Cardiac muscle cell (in vitro differentiated cells and primary cell): ENCODE measurements at places on chromosomes 3 and 15.

DNA sequence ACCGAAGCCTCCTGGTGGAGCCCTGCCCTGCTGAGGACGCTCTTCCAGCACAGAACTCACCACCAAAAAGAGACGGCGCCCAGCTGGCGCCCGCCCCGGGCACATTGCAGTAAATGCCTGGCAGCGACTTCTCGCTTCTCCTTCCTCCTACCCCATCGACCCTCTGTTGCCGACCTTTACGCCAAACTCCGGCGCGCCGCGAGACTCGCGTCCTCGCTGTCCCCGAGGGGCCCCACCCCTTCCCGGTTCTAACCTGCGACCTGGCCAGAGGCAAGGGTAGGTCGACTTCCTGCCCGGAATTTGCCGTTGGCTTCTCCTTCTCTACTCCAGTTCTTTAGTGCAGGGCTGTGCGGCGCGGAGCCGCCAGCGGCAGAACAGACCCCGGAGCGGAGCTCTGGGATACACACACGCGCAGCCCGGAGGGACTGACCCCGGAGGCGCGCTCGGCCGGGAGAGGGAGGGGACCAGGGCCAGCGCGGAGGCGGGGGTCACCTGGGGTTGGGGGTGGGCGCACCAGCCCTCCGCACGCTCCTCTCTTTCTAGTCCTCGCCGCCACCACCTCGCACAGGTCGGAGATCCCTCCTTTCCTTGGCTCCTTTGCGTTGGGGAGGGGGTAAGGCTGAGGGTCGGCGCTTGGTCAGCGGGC lies 226.6 kb upstream of the AZI2 start:
- DNase-seq = peak; percentile 68

DNA sequence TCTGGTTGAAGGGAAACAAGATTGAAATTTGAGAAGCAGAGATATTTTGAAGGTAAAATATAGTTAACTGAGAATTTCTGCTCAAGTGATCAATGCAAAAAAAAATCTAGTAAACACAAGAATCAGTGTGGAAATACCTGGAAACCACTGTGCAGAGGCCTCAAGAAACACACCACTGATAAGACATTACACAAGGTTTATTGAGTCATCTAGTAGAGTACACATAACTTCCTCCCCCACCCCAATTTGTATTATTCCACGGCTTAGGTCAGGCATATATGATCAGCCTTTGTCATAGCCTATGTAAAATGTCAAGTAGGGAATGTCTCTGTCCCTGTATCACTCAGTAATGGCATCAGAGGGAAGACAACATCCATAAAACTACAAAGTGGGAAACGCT lies 447.8 kb upstream of the BCHE start:
- no peak for DNase-seq

- peak; percentile 82 for DNase-seq
These were observed 118.9 kb downstream of the DPH6 start for GRCh38 chr15:35427091-35427490.

DNA sequence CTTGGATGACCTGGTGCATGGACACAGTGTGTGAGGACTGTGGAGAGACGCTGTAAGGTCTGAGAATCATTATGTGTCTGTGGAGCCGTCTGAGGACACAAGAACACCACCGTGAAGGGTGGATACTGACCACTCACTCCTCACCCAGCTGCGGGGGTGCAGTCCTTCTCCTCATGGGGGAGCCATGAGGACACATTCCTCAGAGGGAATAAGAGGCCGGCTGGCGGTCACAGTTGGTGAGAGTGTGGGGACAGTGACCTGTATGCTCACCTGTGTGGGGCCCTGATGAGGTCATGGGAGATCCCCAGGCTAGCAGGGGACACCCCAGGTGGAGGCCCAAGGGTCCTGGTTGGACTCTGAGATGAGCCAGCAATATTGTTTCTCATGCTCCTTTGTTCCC lies 2.5 kb upstream of the TRPM1 start:
- no peak for DNase-seq

- DNase-seq = peak; percentile 76
These were observed 37.6 kb upstream of the SLC22A13 start for GRCh38 chr3:38227989-38228388.

- DNase-seq = no peak
These were observed 11.8 kb downstream of the NPTN start for GRCh38 chr15:73621286-73621826.

DNA sequence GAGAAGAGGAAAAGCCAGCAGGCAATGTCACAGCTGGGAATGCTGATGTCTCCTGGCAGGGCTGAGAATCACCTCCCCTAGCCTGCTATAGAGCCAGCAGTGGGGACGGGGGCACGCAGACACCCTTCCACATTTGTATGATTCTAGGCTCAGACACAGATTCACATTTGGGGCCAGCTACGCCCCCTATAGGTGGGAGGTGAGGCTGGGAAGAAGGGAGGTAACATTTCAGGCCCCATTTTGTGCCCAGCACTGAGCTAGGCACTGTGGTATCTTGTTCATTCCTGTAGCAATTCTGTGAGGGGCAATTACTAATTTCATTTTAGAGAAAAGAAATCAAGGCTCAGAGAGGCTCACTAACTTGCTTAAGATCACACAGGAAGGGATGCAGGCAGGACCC lies 15.9 kb upstream of the ACAD9 start:
- DNase-seq = no peak

DNA sequence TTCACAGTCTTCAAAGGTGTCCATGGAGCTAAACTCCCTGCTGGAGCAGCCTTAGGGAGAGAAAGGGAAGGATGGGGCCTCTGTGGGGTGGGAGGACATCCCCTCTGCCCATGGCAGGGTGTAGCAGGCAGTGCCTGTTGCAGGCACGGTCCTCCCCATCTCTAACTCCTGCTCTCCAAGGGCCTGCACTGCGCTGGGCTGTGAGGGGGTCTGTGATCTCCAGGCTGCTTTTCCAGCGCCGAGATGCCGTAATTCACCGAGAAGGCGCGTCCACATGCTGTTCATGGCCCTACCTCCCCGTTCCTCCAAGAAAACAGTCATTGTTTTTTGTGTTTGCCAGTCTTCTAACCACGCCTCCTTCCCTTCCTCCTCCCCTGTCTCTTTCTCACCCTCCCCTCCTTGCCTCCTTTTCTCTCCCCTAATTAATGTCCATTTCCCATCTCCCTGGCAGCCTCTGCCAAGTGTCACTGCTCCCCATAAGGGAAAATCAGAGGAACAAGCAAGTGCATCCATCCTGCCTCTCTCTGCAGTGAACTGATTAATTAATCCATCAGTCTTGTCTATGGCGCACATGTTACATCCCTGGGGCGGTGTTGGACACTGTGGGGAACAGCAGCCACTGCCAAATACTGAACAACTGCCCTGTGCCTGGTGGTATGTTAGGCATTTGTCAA lies 17.7 kb upstream of the LAMP3 start:
- peak; percentile 15 for DNase-seq

DNA sequence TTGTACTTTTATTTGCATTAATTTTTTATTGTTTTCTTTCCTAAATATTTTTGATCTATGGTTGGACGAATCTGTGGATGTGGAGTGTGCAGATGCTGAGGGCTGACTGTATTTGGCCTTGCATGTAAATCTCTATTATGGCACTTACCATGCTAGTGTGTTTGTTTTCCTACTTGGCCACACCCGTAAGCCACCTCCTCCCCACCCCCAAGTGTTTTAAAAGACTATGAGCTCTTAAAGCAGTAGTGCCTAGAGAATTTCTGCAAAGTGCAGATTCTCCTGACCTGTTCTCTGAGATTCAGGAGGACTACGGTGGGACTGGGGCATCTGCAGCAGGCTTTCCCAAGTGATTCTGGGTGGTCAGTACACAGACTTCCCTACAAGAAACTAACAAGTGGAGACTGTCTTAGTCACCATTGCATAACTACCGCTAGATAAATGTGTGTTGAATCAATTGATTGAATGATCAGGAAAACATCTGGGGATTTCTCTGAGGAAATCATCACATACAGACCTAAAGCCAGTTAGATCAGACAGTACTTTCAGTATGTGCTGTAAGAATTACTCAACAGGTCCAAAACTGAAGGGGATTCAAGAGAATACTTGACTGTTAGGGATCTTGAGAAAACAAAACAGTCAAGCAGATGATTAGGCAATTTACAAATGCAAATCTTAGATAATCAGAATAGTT lies 6.2 kb upstream of the TIPARP start:
- no peak for DNase-seq

DNA sequence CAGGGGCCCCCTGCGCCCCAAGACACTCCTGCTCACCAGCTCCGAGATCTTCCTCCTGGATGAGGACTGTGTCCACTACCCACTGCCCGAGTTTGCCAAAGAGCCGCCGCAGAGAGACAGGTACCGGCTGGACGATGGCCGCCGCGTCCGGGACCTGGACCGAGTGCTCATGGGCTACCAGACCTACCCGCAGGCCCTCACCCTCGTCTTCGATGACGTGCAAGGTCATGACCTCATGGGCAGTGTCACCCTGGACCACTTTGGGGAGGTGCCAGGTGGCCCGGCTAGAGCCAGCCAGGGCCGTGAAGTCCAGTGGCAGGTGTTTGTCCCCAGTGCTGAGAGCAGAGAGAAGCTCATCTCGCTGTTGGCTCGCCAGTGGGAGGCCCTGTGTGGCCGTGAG lies 3.1 kb upstream of the STAB1 start:
- no peak for DNase-seq

GRCh38 chr15:90799639-90800170 lies 68.7 kb upstream of the FURIN start:
- DNase-seq = no peak

DNA sequence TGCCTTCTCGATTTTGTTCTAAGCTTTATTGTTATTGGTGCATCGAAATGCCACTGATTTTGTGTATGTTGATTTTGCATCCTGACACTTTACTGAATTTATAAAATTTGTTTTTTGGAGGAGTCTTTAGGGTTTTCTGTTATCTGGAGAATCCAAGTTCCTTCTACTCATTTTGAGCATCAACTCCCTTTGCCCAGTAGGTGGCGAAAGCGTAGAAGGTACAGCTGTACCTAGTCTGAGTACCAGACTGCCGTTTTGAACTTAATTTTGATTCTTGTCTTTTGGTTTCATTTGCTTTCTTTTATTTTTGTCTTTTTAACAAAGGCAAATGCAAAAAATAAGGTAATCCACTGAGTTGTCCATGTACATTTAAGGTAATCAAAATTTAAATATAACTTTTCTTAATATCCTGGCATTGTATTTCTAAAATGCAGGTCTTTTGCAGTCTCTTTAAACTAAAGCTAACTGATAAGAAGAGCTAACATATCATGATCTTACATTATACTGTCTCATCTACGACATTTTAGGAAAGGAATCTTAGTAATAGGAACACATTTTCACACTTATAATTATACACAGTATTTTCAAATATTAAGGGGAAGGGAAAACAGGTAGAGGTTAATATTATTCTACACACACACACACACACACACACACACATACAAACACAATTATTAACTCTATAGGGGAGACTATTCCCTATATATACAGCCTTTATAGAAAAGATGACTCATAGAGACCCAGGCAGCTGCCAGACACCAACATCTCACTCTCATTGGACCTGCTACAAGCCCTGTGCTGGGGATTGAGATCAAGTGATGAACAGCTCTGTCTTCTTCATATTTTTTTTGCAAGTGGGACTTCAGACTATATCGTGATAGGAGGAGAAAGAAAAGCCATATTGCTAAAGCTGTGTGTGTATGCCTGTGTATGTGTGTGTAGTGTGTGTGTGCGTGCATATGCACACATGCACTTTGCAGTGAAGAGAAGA lies 71.8 kb downstream of the SYNPR start:
- DNase-seq = peak; percentile 80

- no peak for DNase-seq
These were observed 44.6 kb downstream of the BHLHE40 start for GRCh38 chr3:5023777-5024346.

DNA sequence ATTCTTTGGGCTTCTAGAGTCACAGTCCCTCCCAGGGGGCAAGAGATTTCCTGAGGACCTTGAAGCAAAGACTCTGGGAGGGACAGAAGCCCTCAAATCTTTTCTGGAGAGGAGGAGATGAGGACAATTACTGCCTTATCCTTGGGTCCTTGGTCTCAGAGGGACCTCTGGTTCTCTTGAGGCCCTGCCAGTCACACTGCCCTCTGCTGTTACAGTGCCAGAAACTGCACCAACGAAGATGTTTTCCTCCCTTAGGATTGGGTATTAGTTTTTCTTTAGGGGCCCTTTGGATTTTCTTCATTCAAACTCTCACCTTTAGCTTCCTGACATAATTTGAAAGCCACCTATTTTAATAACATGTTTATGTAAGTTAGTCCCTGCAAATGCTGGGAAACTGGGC lies 58.2 kb upstream of the SCN5A start:
- no peak for DNase-seq

DNA sequence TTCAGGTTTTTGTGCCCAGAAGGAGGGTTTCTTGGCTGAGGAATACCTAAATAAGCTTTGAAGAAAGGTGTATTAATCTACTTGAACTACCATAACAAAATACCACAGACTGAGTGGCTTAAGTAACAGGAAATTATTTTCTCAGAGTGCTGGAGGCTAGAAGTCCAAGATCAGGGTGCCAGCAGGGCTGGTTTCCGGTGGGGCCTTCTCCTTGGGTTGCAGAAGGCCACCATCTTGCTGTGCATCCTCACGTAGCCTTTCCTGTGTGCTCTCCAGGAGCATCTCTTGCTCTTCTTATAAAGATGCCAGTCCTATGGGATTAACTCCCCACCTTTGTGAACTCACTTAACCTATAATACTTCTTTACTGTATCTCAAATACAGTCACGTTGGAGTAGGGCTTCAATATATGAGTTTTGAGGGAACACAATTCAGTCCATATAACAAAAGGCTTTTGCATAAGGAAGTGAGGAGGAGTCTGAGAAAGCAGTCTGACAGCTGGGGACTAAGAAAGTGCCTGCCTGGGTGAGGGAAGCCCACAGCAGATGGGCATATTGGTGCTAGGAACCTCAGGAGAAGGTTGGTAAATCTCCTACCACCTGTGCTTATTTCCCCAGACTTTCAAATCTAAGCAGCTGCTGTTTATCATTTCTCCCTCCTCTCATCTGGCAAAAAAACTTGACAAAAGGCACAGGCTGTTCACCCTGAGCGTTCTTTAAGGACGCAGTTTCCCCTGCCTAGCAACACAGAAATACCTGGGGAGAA lies 89.6 kb upstream of the CBLB start:
- DNase-seq = no peak
